Pons (tissue), 1 donor: ENCODE measurements at places on chromosomes 1 and 21.

DNA sequence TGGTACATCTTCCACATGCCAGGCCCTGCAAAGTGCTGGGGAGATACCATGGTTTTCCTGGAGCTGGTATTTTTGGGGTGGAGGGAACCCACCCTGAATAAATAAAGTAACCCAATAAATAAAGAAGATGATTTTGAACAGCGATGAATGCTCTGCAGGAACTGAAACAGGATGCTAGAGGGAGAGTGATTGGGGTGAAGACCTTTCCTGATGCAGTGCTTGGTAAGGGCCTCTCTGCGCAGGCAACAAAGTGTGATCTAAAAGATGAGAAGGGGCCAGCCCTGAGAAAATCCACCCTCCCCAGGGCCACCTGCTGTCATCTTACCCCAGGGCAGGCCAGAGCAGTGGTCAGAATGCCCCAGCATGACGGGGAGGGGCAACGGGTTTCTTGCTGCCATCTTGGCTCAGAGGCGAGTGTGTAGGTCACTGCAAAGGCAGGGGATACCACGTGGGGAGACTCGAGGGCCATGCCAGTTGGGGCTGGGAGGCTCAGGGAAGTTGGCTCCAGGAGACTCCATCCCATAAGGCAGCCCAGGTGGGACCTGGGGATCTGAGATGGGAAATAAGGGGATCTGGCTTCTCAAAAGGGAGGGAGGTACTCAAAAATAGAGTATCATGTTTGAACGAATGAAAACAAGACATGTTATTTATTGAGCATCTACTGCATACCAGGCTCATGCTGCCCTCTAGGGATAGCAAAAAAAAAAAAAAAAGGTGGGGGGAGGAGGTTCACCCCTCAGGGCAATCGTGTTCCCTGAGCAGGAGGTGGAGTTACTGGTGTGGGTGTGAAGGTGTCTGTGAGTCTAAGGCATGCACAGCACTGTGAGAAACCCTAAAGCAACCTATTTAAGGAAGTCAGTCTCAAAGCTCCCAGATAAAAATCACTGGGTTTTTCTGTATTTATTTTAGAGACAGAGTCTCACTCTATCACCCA is 2.8 kb downstream of the SRARP start:
- DNase-seq: no peak

- DNase-seq: no peak
These were observed 42.3 kb upstream of the KCNK2 start for GRCh38 chr1:215040190-215040589.

DNA sequence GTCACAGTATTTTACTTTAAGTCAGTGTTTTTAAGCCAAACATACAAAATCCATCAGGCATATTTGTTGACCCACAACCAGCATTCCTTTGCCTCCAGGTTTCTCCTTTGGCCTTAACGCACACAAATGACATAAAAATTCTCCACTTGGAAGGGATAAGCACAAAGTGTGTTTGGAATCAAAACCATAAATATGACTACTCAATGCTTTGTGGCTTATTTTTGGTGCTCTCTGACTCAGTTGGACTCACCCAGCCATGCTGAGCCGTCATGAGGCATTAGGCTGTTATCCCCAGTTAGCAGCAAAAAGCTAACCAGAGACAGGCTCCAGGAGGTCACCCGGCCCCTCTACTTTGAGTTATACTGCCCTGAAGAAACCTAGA is 948 bp downstream of the PRUNE1 start:
- no peak for DNase-seq

DNA sequence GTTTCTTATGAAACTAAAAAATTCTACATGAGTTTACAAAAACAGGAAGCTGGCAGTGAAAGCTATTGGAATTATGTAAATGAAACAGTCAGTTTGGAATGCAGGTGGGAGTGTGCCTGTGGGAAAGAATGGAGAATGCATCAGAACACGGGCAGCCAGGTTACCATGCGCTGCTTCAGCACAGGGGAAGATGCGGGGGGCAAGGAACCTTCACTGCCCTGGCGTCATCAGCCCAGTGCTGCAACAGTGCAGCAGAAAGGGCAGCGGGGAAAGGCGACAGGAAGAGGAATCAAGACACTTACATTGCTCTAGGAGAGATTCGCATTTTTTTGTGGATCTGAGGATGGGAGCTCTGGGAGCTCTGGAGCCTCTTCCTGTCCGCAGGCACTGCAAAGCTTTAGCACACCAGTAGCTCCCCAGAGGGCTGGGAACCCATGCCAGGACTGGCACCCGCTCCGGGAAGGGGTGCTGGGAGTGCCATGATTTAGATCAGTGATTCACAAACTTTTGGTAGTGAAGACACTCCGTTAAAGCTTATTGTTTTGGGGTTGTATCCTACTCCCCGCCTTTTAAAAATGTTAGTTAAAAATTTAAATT is 64.1 kb upstream of the WDR26 start:
- DNase-seq: no peak

DNA sequence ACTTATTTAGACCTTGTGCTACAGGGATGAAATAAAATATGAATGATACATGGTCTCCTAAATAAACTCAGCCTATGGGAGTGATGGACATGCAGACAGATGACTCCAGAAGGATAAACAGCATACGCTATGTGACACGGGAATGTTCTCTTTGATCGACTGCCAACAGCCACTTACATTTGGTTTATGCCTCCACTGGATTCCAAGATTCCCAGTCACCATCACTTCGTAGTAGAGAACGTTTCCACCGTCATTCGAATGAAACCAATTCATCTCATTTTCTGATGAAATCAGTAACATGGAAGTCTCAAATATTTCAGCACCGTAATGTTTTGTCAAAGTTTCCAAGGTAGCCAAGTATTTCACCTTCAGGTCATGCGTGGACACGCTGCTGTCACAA is 99.7 kb downstream of the JAK1 start:
- no peak for DNase-seq

DNA sequence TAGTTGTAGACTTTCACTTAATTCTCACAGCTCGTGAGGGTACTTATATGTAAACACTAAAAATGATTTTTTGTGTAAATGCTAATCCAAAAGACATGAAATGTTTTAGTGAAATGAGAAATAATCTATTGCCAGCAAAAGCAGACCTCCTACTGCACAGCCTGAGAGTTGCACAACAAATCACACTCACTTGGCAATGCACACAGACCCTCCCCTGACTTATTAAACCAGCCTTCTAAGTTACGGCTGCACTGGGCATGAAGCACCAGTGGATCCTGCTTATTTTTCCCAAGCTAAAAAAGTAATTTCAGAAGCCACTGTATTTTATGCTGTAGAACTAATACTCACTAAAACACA is 10.3 kb downstream of the ERRFI1 start:
- DNase-seq: peak; percentile 61

DNA sequence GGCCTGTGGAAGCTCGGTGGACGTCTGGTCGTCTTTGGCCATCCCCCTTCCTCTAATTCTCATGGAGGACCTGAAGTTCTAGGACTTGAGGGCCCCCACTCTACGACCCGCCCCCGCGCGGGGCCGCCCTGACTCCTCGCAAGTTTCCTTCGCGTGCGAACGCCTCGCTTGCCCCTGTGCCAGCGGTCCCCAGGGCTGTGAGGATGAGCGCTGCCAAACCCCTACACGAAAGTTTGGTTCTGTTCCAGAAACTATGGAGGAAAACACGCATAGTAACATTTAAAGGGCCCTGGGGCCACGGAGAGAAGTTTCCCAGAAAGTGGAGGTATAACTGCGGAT is 304 bp upstream of the GNG12 start:
- DNase-seq: no peak

- DNase-seq: peak; percentile 65
These were observed 24.7 kb upstream of the ADGRB2 start for GRCh38 chr1:31788825-31789256.

GRCh38 chr1:209509039-209509438 is 74.5 kb upstream of the CAMK1G start:
- no peak for DNase-seq

- DNase-seq: no peak
These were observed 91.2 kb upstream of the PGBD5 start for GRCh38 chr1:230517326-230517725.

DNA sequence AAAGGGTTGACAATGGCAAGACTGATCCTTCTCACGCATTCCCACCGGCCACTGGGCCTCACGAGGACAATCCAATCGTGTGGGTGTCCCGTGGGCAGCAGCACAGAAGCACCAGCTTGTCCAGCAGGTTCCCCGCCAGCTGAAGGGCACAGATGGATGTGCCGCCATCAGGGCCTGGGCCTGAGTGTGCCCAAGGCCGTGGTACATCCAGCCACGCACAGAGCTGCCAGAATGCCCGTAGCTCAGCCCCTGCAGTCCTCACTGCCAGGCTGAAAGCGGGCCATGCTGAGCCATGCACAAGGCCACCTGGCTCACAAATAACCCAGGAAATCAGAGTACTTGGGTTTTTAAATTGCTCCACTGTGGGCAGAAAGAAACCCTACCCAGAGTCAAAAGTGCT is 7.0 kb downstream of the NPHP4 start:
- DNase-seq: no peak

- peak; percentile 70 for DNase-seq
These were observed 342.7 kb upstream of the NR5A2 start for GRCh38 chr1:199684686-199685273.

- DNase-seq: no peak
These were observed 15.2 kb downstream of the AKIRIN1 start for GRCh38 chr1:39006287-39006686.

DNA sequence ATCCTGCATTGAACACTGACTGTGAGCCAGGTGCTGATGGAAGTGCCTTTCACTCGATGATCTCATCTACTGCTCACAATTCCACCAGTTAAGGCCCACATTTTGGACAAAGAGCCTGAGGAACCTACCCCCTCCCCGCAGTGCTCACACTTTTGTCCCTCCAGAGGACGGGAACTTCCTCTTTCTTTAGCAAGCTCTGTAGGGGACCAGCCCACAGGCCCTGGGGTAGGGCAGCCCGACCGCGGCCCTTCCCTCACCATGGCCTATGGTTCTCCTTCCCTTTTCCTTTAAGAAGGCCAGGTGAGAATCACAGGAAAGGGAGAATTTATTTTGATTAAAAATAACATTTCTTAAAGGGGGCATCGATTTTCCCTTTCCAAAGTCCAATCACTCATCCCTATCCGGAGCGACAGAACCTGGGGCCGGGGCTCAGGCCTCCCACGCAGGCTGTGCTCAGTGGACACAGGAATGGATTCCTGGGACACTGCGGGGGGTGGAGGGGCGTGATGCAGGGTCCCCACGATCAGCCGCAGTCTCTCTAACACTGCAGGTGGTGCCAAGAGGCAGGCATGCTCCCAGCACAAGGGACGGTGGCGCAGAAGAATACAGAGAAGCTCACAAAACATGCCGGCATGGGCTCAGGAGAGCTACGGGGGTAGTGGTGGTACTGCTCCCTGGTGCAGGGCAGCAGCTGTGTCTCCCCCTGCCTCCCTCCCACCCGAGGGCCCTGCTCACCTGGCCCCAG is 8.9 kb upstream of the KCNE1 start:
- DNase-seq: no peak

GRCh38 chr1:13992489-13993285 is 292.7 kb downstream of the PRDM2 start:
- DNase-seq: no peak

- DNase-seq: no peak
These were observed 33.5 kb downstream of the CTBS start for GRCh38 chr1:84540759-84541158.

DNA sequence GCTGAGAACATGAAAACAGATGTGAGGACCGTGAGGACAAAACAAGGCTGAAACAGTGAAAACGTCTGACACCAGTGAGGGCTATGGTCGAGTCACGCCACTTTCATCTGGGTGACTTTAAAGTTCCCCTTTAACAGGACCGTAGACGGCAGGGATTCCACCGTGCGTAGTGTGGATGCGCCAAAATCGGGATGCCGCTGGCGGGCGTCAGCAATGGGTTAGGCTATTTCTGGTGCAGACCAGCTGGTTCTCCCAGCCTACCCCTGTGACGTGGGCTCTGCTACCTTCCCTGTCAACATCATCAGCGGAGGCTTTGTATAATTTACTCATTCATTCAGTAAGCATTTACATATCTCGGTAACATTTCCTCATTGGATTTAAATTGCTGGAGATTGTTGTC is 246.6 kb upstream of the AJAP1 start:
- no peak for DNase-seq

DNA sequence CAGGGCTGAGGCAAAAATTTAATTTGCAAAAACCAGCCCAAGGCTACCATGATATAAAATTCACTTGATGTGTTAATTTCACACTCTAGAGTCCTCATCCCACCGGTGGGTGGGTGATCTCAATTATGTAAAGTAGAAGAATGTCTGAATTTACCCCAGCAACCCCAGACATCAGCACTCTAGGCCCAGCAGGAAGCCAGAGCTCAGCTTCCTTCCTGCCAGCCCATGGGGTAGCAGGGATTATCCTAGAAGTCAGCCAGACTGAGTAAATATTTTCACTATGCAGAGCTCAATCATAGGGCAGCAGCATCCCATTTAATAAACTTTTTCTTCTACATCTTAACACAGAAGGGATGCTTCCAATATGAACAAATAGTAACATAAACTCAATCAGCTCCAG is 71.0 kb downstream of the SIPA1L2 start:
- no peak for DNase-seq

- DNase-seq: no peak
These were observed 25.3 kb downstream of the TCEA3 start for GRCh38 chr1:23399229-23399628.

DNA sequence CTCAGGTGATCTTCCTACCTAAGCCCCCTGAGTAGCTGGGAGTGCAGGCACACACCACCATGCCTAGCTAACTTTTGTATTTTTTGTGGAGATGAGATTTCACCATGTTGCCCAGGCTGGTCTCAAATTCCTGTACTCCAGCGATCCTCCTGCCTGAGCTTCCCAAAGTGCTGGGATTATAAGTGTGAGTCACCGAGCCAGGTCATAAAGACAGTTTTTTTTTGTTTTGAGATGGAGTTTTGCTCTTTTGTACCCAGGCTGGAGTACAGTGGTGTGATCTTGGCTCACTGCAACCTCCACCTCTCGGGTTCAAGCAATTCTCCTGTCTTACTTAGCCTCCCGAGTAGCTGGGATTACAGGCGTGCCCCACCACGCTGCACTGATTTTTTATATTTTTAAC is 42.1 kb downstream of the KIF1B start:
- DNase-seq: no peak

DNA sequence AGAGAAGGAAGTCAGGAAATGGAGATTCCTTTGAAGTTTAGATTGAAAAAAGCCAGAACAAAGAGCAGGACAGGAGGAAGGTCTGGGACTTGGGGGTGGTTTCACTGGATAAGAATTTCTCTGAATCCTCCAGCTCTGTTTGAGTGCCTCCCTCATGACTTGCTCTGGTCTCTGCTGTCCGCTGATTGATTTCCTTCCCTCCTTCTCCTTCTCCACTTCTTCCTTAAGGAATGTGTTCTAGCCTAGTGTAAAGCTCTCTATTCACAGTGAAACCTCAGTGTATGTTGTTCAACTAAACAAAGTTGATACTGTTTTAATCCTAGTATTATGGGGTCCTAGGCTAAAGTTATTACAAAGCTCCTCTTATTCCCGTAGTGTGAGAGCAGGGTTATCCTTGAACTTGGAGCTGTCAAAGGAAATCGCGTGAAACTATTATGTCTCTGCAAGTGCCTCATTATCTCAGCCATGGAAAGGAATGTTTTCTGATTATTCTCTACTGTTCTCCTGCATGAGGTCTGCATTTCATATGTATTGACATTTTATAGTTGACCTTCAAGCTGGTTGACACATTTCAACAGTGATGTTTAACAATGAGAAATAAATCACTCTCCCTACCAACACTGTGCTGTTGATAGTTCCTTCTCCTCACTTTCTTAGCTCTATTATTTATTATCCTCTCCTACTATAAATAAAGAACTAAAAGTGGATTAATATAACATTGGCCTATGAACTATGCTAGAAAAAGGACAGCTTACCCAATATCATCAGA is 82.7 kb upstream of the KCTD3 start:
- no peak for DNase-seq
